ENCODE measurements at places on chromosomes 13 and 19.

DNA sequence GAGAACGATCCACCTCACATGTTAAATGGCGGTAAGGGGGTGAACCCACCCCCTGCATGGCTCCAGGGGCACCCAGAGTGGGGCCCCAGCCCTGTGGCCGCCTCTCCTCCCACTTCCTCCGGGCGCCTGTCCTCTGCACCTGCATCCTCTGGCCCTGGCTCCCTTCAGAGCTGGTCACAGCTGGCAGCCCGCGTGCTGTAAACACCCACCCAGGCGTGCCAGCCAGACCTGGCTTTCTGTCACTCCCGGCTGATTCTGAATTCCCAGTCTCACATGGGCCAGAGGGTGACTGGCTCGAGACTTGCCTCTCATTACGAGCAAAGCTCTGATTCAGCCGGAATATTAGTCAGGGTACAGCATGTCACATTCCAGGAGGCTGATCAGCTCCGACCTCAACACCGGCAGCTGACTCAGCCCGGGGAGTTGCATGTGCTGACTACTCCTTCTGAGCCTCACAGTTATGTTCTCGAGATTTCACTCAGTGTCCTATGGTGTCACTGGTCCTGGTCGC lies 75.1 kb downstream of the GNG7 start:
- DNase-seq, result no peak

DNA sequence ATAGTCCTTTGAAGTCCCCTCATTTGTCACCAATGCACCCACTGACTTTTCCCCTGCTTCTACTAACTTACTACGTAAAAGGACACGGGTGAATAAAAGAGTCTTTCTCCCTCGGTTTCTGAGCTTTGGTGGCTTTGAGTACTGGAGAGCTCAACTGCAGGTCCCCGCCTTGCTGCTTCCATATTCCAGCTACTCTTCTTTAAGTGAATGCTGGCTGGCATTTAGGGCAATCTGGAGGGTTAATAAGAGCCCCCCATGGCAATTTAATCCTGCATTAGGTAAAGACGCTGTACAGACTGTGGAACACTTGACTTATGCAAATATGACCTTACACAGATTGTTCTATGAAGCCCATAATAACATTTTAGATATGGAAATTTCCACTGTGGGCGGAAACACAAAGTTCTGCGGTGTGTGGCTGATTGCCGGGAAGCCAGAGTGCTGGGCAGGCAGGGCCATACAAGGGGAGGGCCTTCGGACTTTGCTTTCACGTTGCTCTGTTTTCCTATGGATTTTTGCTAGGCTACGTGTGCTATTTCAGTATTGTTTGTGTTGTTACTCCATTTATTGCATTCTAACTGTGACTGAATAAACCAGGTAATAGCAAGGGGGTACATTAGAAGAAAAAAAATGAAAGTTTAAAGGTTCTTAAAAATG lies 97.5 kb downstream of the SLC10A2 start:
- DNase-seq, result no peak

- DNase-seq, result no peak
Measured at GRCh38 chr19:38557205-38557799, 60.5 kb downstream of the MAP4K1 start.

DNA sequence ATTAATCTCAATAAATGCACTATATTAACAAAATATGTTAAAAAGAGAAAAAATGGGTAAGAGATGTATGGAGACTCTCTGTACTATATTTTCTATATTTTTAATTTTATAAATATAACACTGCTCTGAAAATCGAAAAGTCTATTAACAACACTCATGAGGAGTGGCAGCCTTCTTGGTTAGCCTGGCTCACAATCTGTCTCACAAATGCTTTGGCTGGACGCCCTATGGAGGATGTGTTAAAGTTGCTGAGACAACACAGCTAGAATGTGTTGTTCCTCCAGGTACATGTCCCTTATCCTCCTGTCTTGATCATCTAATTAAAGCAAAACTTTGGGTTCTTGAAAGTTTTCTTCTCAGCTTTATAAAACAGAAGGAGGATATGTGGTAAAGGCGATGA lies 396.6 kb upstream of the PCDH20 start:
- no peak for DNase-seq

DNA sequence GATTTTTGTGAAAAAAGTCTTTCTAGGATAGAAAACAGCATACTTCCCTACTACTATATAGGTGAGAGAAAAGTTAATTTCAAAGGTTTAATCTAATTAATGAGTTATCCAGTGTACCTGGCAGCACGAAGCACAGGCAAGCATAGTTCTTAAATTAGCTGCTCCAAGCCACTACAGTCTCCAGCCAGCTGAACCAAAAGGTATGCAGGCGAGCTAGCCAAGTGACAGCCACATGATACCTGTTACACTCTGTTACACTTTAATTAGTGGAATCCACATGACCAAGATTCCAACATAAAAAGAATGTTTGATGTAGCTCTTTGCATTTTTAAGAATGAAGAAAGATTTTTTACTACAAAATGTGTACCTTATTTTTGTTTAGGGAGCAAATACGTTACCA lies 15.5 kb downstream of the SLC25A30 start:
- no peak for DNase-seq

DNA sequence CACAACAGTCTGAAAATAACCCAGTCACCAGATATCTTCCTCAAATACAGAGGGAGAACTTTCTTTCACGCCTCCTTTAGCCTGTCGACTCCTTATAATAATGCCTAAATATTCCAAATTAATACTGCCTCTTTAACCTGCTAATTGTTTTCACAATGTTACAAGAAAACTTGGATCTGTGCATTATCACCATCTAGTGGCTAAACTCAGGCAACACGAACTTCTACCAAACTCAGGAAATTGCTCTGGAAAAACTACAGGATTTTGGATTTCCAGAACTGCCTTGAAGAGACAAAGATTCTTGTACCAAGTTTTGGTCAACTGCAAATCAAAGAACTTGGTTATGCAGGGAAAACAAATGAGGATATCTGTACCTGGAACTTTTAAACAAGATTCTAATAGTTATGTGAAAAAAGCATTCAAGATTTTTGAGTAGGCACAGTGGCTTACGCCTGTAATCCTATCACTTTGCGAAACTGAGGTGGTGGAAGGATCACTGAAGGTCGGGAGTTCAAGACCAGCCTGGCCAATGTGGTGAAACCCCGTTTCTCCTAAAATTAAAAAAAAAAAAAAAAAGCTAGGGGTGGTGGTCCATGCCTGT lies 10.8 kb downstream of the CLN5 start:
- DNase-seq, result no peak

- DNase-seq, result no peak
Measured at GRCh38 chr13:90618133-90618532, 729.4 kb upstream of the MIR17HG start.

GRCh38 chr13:89393758-89394304 lies 1722.7 kb downstream of the SLITRK5 start:
- no peak for DNase-seq

- DNase-seq, result no peak
Measured at GRCh38 chr13:111228262-111229144, 91.9 kb upstream of the TEX29 start.
